ENCODE measurements at places on chromosomes 6 and 20.
A peak's percentile ranks its signal among the peaks of the same experiment; 100 is the strongest.

DNA sequence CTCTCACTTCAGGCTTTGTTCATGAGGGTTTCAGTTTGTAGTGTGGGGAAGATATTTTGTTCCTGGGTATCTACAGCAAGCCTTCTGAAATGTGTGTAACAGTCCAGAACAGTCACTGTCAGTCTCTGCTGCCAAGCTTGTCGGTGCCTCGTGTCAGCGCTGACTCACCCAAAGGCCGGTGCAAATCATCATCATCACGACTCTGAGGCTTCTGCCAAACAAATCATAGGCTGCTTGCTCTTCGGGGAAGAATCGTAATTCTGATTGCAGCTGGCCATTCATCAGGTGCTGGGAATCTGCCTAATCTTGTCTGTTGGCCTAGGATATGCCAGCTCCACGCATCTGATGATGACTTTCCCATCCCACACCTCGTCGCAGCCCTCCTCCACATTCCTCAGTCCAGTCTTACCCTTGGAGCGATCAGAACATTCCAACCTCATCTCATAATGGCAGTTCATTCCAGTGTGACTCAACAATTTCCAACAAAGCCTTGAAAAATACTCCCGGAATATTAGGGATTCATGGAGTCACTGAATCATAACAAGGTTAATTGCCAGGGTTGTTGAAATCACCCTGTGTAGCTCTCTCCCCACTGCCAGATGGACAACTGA, 40.9 kb downstream of the ALDH8A1 start:
- DNase-seq = no peak

GRCh38 chr6:116365743-116366142, 5.0 kb upstream of the DSE start:
- DNase-seq = no peak

DNA sequence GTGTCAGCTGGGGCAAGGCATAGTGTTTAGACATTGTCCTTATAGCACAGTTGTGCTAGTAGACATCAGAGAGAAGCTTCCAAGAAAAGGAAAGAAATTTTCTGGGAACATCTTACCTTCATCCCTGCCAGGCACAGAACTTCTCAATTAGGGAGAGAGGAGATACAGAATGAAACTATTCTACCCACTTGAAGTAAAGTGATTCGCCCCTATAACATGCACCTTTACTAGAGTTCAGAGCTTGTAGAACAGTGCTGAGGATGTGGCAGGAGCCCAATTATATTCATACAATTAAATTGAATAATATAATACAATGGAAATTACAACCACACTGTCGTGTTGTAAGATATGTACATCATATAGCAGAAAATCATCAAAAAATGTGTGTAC, 1063.9 kb upstream of the CITED2 start:
- DNase-seq = no peak

GRCh38 chr6:91659891-91660290, 1073.0 kb upstream of the MAP3K7 start:
- DNase-seq = no peak

- no peak for DNase-seq
Measured at GRCh38 chr6:113625850-113626249, 231.3 kb upstream of the MARCKS start.

DNA sequence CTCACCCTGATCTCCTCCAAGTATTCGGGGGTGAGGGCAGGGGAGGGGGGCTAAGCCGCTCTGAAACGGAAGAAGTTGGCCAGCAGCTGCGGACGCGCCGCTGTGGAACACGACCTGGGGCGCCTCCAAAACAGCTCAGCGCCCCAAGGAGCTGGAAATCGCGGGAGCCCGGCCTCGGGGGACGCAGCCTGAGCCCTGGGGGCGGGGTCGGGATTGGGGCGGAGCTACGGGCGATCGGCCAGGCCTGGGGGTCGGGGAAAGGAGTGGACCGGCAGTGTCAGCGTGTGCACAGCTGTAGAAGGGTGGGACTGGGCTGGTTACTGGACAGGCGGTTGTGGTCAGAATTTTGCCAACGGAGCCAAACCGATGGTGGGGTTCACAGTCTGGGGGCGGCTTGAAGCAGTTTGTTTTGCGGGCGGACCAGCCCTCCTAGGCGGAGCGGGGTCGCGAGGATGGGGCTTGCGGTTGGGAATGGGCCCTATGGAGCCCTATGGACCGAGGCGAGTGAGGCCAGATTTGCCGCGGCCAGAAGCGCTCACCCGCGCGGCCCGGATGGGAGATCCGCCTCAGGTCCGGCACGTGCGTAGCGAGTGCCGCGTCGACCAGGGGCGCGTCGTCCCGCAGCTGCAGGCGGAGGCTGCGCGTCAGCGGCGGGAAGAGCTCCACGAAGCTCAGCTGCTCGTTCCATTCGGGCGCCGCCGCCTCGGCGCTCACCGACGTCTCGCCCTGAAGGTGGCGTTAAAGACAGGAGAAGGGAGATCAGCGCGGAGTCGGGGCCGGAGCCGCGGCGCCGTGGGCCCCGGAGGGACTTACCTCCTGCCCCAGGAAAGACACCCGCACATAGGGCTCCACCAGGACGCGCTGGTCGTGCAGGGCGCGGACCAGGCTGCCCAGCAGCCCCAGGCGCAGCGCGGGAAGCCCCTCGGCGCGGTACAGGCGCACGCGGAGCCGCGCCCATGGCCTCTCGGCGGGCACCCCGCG, 14.3 kb upstream of the SPAG4 start:
- DNase-seq = no peak

GRCh38 chr20:37542281-37542680, 14.6 kb upstream of the BLCAP start:
- DNase-seq = no peak

GRCh38 chr6:142401838-142402237, 100.0 kb downstream of the ADGRG6 start:
- no peak for DNase-seq

DNA sequence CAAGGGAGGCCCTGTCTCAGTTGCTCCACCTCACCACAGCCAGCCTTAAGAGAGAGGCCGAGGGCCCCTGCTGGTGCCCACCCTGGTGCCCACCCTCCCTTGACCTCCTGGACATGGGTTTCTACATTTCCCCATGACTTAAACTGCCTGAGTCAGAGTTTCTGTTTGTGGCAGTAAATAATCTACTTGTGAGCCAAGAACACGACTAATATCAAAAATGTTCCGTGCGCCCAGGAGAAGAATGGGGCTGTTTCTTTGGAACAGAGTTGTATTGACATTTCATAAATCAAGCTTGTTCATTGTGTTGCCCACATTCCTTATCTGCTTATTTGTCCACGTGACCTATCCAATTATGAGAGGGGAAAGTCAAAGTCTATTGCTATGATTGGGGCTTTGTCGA, 143.5 kb downstream of the ANKRD60 start:
- DNase-seq = no peak

GRCh38 chr6:165308926-165309731, at the start of gene C6orf118:
C6orf118 (minus strand) TSS chr6:165309605; CDS start chr6:165309586, 19 bp downstream.
- DNase-seq = peak; percentile 91

DNA sequence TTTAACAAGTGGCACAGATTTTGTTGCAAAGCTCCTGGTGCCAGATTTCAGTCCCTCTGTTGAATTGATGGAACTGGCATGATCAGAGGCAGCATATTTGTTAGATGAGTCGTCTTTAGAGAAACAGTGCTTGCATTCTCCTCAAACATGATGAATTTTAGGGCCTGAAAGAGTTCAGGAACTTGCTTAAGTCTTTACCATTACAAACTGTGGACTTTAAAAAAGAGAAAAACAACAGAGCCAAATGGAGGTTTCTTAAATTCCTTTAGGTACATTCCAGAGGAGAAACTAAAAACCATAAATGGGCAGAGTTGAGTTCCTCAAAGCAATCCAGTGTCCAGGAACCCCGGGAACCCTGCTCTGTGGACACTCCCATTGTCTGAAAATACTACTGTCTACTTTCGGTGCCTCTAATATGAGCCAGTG, 2.5 kb downstream of the GTF2H5 start:
- DNase-seq = no peak

DNA sequence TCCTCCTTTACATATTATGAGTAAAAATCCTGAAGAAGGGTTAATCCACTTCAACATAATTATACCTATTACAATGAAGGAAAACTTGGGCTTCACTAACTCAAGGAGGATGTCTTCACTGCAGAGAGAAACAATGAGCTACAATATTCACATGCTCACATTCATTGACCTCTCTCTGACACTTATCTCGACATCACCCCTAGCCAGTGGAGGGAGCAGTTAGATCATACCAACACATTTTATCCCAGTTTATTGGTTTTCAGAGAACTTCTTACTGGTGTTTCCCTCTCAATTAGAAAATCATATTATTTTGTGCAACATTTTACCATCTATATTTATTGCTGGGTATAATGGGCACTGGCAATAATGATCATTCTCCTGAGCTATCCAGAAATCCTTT, 646.5 kb downstream of the TENT5A start:
- no peak for DNase-seq

- DNase-seq = no peak
Measured at GRCh38 chr6:31737315-31737990, 1.1 kb upstream of the CLIC1 start.

DNA sequence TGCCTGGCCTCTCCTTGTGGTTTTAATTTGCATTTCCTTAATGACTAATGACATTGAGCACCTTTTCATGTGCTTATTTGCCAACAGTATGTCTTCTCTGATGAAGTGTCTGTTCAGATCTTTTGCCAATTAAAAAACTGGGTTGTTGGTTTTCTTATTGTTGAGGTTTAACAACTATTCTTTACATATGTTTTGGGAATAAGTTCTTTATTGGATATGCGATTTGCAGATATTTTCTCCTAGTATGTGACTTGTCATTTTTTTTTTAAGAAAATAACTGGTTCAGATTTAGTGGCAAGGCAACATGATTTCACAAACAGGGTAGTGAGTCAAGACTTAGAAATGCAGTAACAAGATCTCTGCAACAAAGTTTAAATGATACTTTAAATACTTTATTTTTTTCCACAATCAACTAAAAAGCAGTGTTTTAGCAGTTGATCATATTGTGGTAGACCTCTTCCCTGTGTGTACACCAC, 67.8 kb downstream of the TIAM2 start:
- no peak for DNase-seq

- DNase-seq = no peak
Measured at GRCh38 chr6:109383438-109383940, 1.2 kb upstream of the CD164 start.

- DNase-seq = no peak
Measured at GRCh38 chr6:22970004-22970403, 400.6 kb downstream of the HDGFL1 start.

DNA sequence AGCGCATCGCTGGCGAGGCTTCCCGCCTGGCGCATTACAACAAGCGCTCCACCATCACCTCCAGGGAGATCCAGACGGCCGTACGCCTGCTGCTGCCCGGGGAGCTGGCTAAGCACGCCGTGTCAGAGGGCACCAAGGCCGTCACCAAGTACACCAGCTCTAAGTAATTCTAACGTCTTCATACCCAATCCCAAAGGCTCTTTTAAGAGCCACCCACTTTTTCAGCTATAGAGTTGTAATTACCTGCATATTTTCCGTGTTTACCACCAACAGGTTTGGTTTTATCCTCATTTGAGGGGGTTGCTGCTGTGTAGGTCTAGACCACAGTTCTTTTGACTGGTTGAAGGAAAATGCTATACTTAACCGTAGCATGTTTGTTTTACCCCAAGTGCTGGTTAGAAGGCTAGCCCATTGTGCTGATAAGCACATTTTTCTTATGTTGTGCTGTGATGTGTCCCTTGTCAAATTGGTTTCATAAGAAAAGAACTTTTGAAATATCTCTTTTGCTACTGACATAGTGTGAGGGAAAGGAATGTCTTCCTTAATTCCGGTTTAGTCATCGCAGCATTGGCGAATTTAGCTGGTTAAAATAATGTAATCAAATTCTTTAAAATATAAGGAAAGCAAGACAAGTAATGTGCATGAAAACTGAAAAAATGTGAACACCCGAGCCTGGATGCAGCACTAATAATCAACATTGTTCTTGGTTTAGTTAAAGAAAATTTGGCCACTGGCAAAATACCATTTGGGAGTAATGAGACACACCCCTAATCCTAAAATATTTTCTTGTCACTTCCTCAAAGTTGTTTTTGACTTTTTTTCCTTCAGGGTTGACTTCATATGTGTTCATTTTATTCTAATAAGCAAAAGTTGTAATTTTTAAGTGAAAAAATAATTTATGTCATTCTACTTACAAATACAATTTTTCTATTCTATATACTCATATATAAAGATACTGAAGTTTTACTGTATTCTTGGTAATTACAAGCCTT, 112.8 kb downstream of the HFE start:
- DNase-seq = no peak

- DNase-seq = no peak
Measured at GRCh38 chr6:6836609-6837406, 248.3 kb downstream of the LY86 start.

DNA sequence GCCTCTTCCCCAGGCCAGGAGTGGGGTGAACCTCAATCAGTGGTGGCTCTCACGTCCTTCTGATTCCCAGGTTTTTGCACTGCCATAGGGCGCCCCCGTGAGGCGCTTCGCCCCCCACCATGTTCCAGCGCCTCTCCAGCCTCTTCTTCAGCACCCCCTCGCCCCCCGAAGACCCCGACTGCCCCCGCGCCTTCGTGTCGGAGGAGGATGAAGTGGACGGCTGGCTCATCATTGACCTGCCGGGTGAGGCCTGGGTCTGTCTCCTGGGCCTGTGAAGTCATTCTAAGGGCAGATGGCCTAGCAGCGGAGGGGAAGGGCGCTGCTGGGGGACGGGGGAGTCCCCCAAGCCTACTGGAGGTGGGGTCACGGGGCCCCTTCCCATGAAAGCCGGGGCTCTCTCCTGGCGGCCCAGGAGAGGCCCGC, 4.5 kb downstream of the TP53INP2 start:
- peak; percentile 23 for DNase-seq

DNA sequence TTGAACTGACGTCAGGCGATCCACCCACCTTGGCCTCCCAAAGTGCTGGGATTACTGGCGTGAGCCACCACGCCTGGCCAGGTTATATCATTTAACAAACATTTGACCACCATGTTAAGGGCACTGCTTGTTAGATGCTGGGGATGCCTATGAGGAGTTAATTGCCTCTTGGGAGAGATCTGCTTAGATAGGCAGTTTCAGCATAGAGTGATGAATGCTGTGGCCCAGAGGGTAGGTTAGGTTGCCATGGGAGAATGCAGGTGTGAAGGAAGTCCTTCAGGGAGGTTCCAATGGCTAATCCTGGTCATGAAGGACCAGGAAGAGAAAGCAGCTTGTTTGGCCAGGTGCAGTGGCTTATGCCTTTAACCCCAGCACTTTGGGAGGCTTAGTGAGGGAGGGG, 17.0 kb downstream of the PHF20 start:
- DNase-seq = no peak

GRCh38 chr6:111070105-111071005, 16.9 kb upstream of the SLC16A10 start:
- no peak for DNase-seq

DNA sequence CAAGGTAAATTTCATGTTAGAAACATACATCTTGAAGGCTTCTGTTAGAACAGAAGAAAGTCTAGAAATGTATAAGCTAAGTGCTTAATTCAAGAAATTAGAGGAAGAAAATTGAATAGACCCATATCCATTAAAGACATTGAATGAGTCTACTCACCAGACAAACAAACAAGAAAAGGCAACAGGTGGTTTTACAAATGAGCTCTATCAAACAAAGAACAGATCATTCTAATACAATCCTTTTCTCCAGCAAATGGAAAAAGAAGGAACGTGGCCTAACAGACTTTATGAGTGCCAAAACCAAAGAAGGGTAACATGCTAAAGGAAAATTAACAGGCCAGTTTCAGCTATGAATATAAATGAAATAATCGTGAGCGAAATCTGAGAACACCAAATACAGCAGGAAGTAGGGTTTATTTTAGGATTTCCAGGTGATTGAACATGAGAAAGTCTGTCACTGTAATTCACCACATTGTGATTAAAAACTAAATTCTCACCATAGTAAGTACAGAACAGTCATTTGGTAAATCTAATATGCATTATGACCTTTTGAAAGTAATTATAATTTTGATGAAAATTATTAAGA, 22.6 kb downstream of the MTHFD1L start:
- DNase-seq = no peak

- no peak for DNase-seq
Measured at GRCh38 chr6:19898141-19898740, 61.1 kb downstream of the ID4 start.
